ENCODE measurements at places on chromosomes 6 and 20. TPM values are rescaled to one million over a fixed set of nuclear protein-coding genes. Genes with fewer than 3 reads are reported as not detected.

The BMP7 gene
- not detected for polyA plus RNA-seq

The KIAA0408 gene
- not detected for polyA plus RNA-seq

The PCSK2 gene
- not detected for polyA plus RNA-seq

The FOXC1 gene
- polyA plus RNA-seq = 0.17 TPM

The IPCEF1 gene
- 0.41 TPM for polyA plus RNA-seq

The EPHA7 gene
- not detected for polyA plus RNA-seq

The LY6G6F gene
- polyA plus RNA-seq = not detected

The CFAP206 gene
- not detected for polyA plus RNA-seq

The TUBB2B gene
- polyA plus RNA-seq = 0.83 TPM

The DEFB124 gene
- polyA plus RNA-seq = not detected

The MARCKS gene
- 4.8 TPM for polyA plus RNA-seq

The NKX2-4 gene
- not detected for polyA plus RNA-seq
